ENCODE measurements at places on chromosomes 6 and 20.

DNA sequence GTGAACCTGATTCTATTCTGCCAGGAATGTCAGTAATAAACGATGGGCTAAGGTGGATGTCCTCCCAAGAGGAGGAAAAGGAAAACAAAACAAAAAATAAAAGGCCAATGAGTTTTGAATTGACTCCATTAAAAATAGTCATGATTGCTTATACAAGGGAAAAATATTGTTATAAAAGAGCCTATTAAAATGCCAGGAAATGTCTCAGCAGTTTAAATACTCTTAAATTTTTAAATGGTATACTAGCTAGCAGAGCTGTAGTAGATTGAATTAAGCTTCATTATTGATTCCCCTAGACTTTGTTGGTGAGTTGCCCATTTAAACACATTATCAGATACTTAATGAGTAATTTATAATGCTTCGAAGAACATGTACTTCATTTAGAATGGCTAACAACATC lies 990.9 kb upstream of the GJE1 start:
- no peak for DNase-seq

DNA sequence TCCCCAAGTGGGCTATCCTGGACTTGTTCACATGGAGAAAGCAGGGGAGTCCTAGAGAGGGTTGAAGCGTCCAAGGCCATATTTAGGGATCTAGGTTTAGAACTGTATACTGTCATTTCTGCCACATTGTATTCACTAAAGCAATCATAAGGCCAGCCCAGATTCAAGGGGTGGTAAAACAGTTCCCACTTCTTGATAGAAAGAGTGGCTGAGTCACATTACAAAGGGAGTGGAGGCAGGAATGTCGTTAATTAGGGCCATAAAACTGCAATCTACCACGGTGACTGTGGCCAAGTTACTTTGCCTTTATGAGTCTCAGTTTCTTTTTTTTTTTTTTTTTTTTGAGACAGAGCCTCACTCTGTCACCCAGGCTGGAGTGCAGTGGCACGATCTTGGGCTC lies 7.4 kb upstream of the UBR2 start:
- DNase-seq, result no peak

GRCh38 chr6:91166271-91167046 lies 579.6 kb upstream of the MAP3K7 start:
- no peak for DNase-seq

- peak; percentile 46 for DNase-seq
Measured at GRCh38 chr20:45229264-45230056, 8.3 kb downstream of the SEMG2 start.

DNA sequence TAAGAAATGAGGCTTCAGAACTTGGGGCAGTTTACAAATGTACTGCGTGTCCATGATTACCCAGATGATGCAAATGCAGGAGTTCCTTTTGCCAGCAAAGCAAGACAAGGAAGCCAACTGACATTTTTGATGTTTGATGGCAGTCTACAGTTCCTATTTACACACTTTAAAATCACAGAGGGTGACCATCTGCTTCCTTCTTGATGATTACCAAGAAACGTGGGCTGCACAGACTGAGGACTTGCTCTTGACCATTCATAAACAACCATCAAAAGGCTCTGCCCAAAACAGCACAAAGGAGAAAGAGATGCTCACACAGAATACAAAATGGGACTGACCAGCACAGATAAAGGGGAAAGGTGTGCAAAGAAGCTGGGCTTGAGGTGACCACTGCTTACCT lies 79.8 kb upstream of the TRAF3IP2 start:
- DNase-seq, result no peak

- no peak for DNase-seq
Measured at GRCh38 chr20:52787216-52787615, 184.9 kb upstream of the TSHZ2 start.

GRCh38 chr20:40304119-40304613 lies 384.9 kb downstream of the MAFB start:
- no peak for DNase-seq

GRCh38 chr20:46599227-46599987 lies 49.0 kb upstream of the OCSTAMP start:
- no peak for DNase-seq

GRCh38 chr6:138480279-138480949 lies 18.9 kb downstream of the NHSL1 start:
- DNase-seq, result no peak

GRCh38 chr6:6393069-6393529 lies 72.6 kb upstream of the F13A1 start:
- DNase-seq, result no peak

DNA sequence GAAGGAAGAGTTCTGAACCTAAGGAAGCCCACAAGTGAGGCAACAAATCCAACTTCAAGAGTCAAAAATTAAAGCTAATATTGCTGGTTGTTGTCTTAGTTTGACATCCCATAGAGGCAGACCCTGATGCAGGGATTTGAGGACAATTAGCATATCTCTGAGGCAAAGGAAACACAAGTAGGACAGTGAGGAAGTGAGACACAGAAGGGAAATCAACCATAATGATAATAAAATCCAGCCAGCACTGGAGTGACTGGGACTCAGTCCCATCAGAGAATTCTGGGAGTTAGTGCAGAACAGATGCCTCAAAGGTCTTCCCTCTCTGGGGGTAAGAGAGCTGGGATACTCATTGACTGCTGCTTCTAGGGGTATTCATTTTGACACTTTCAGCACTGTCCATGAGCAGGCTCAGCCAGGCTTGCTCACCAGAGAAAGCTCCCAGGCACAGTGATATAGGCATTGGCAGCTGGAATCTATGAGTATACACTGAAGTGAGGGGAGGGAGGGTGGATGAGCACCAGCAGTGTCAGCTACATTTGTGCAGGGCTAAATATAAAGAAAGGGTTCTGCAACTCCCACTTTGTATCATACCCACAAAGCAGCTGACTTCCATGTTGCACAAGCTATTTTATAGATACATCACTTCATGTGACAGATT lies 43.4 kb upstream of the SPTLC3 start:
- DNase-seq, result no peak

GRCh38 chr6:161351858-161352257 lies 78.0 kb upstream of the AGPAT4 start:
- no peak for DNase-seq

GRCh38 chr20:46826343-46826984 lies 68.2 kb upstream of the EYA2 start:
- DNase-seq, result no peak

- DNase-seq, result no peak
Measured at GRCh38 chr6:105015482-105015881, 58.6 kb downstream of the LIN28B start.

DNA sequence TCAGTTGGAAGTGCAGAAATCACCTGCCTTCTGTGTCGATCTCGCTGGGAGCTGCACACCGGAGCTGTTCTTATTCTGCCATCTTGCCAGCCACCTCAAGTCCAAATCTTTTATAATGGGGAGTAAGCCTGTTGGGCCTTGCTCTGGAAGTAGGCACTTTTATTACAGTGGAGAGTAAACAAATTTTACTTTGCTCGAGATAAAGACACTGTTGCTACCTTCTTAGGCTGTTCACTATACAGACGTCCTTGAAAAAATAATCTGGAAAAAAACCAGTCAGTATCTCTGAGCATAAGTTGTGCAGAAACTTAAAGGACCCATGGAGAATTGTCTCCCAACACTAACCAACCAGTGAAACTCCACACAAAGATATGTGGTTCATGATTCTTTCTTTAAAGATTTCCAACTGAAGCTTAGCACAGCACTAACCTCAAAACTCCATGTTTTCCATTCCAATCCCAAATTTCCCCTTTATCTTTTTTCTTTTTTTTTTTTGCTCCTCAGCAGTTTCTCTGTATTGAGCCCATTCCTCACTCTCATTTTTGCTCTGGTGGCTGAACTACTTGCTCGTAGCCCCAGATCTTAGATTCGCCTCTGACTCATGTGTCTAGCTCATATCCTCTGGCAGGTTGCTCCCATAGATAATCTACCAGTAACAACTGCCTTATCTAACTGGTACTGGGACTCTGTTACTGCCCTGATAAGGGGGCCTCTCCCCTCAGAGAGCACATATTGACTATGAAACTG lies 34.3 kb upstream of the COL9A1 start:
- no peak for DNase-seq

DNA sequence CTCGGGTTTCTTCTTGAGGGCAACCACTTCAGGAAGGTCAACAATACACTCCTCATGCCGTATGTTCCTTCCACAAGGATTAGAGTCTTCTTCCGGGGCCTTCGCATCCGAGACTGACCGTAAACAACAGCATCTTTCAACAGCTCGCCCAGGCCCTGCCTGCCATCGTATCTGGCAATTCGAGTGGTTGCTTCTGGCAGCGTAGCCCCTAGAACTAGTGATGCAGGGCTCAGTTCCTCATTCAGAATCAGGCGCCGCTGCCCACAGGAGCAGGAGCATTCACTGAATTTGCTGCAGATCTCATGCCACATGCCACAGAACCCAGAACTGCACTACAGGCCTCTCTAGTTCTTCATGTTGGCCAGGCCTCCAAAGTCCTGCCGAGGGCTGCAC lies 59.0 kb upstream of the AFDN start:
- no peak for DNase-seq

GRCh38 chr20:9632265-9632664 lies 117.9 kb downstream of the LAMP5 start:
- no peak for DNase-seq

DNA sequence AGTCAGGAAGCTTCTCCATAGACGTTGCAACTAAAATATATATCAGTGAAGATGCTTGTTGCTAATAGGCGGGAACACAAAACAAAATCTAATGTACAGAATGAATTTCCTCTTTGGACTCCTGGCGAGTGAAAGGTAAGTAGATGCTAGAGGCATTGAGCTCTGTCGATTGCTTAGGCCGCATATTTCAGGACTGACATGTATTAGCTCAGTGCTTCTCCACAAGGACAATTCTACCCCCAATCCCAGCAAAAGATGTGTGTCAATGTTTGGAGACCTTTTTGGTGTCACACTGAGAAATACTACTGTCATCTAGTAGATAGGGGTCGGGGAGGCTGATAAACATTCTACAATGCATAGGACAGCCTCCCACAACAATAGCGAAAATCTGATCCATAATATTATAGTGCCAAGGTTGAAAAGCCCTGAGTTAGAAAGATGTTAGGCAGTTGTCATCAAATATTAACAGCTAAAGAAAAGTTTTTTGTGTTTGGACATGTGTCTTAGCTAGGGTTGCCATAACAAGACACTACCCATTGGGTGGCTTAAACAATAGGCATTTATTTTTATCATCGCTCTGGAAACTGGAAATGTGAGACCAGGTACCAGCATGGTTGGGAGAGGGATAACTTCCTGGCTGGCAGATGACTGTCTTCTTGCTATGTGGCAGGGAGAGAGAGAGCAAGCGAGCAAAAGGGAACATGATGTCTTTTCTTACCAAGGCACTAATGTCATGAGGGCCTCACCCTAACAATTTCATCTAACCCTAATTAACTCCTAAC lies 48.0 kb upstream of the BCAS1 start:
- DNase-seq, result no peak

GRCh38 chr6:151257985-151258445 lies 18.2 kb downstream of the AKAP12 start:
- DNase-seq, result no peak

DNA sequence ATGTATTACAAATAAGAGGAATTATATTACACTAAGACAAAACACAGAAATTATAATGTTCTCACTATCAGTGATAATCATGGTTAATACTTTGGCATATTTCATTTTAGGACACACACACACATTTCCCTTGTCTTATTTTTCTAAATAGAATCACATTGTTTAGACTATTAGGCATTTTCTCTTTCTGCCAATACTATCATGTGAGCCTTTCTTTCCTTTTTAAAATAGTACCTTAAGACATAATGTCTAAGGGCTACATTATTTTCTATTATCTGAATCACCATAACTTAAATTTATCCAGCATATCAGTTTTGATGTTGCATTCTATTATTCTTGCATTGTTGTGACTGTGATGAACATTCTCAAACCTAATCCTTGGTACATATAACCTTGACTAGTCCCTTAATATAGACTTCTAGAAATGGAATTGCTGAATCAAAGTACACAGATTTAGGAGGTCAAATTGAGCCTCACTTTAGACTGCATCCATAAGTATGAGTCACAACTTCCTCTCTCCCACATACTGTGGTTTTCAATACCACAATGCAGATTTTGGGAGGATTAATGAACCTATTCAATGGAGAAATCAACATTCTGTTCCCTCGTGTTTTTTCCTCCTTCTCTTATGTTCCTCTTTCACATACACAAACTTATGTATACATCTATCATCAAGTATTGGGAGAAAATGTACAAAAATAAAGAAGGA lies 212.6 kb downstream of the MOXD1 start:
- DNase-seq, result no peak

- DNase-seq, result no peak
Measured at GRCh38 chr20:6665161-6665560, 102.3 kb upstream of the BMP2 start.

DNA sequence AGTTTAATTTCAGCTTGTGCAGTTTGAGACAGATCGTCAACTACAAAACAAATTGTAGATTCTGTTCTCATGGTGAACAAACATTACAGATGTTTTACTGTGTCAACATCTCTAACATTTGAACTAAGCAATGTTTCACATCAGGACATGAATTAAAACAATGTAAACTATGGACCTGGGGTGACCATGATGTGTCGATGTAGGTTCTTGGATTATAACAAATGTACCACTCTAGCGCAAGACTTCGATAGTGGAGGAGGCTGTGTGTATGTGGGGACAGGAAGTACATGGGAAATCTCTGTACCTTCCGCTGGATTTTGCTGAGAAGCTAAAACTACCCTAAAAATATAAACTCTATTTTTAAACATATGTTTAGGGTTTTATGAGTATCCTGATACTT lies 17.1 kb downstream of the HIVEP2 start:
- DNase-seq, result no peak

GRCh38 chr6:128595544-128595943 lies 75.1 kb upstream of the PTPRK start:
- no peak for DNase-seq

DNA sequence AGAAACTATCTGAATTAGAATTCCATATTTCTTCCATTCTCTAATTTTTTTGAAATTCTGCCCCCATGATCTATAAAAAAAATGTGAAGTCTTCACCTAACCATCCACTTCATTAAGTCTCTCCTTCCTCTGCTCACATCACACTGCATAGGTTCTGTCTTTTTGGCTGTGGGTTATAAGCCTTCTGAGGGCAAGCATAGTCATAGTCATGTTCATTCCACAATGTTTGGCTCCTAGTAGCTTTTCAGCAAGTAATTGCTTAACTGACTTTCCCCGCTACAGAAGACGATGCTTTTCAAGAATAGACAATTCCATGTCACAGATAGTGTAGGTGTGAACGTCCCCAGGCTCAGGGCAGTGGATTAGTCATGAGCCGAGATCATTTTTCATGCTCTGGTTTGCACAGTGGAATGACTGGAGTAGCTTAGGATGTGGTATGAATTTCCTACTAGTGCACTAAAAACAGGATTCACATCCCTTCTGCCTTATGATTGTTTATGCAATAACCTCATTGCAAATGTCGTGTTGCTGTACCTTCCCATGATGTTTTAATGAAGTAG lies 29.1 kb downstream of the WRNIP1 start:
- no peak for DNase-seq

GRCh38 chr20:7161690-7162089 lies 394.2 kb downstream of the BMP2 start:
- no peak for DNase-seq
